ENCODE measurements at places on chromosomes 1 and 21. TPM values are rescaled to one million over a fixed set of nuclear protein-coding genes. Genes with fewer than 3 reads are reported as not detected.

Gene SPOCD1
- total RNA-seq, result 0.05 TPM

Gene THEMIS2
- total RNA-seq, result 13.7 TPM

DNA sequence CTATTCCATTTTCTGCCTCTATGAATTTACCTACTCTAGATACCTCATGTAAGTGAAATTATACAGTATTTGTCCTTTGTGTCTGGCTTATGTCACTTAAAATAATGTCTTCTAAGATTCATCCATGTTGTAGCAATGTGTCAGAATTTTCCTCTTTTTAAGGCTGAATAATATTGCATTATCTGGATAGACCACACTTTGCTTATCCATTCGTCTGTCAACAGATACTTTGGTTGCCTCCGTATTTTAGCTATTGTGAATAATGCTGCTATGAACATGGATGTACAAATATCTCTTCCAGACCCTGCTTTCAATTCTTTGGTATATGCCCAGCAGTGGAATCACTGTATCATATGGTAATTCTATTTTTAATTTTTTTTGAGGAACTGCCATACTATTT is 10.1 kb upstream of the CCSAP start:
- DNase-seq, result no peak

GRCh38 chr1:21149855-21150432 is 26.8 kb downstream of the EIF4G3 start:
- peak; percentile 42 for DNase-seq

- DNase-seq, result no peak
Observed at GRCh38 chr1:25829046-25829445, 9.3 kb downstream of the MTFR1L start.

DNA sequence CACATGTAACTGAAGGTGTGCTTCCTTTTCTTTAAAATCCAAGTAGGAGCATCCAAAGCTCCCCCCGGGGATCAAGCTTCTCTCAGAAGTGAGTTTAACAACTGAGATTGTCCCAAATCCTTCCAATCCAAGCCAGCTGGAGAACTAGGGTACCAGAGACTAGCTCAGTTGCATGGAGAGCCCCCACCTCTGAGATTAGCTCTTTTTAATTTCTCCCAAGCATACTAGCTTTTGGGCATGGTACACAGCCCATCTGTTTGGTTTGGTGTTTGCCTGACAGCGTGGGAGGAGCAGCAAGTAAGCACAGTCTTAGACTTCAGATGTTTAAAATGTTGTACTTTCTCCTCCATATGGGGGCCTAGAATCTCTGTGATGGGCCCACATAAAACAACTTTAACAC is 142.8 kb downstream of the ASTN1 start:
- DNase-seq, result no peak

DNA sequence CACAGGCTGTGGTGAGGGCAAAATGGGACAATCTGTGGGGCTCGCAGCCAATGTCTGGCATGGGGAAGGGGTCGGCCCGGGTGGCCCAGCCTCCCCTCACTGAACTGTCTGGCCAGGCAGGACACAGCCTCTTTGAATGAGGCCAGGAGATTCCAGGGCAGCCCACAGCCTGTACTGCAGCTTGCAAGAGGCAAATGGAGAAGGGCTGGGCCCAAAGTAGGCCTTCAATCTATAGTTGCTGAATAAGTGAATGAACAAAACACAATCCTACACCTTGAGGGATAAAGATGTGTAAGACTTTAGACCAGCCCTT is 23.2 kb downstream of the SLC27A3 start:
- no peak for DNase-seq

DNA sequence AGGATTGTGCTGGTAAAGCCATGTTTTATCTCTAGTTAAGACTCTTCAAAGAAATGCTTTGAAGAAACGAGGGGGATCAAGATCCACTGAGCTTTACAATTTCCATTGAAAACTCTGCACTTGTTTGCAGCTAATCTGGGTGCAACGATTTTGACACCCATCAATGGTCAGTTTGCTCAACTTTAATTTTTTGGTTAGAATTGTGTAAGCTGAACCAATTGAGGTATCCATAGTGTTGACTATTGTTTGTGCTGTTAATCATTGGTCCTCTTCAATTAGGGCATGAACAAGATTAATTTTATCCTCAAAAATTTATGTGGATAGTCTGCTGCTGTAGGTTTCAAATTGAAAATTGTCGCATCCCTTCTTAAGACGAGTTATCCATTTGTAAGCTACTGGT is 17.7 kb upstream of the PLXNA2 start:
- DNase-seq, result no peak

Gene PRDM16
- 1.4 TPM for total RNA-seq

GRCh38 chr1:43619996-43620920 is 29.7 kb upstream of the KDM4A start:
- DNase-seq, result no peak

- no peak for DNase-seq
Observed at GRCh38 chr1:118944133-118944532, 44.0 kb downstream of the TBX15 start.

- no peak for DNase-seq
Observed at GRCh38 chr21:27189870-27190269, 223.0 kb upstream of the ADAMTS5 start.

Gene TACSTD2
- total RNA-seq, result not detected

GRCh38 chr1:14549897-14550620 is 48.4 kb upstream of the KAZN start:
- no peak for DNase-seq

Gene FCN3
- total RNA-seq, result not detected

Gene MCOLN3
- 6.2 TPM for total RNA-seq

DNA sequence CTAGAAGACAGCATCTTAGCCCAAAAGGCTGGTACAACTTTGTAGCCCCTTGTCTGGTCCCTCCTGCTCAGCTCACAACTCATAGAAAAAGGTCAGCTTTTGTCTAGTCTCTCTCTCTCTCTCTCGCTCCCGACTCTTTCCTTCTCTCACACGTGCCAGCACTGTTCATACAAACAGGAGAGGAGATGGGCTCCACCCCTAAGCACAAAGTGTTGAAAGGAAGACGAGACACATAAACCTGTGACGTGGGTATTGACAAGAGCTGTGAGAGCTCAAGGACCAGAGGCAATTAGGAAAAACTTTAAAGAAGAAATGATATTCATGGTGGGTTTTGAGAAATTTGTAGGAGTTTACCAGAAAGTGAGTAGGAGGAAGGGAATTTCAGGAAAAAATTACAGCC is 23.6 kb upstream of the KCNC4 start:
- DNase-seq, result no peak

Gene TP73
- total RNA-seq, result 14.9 TPM

DNA sequence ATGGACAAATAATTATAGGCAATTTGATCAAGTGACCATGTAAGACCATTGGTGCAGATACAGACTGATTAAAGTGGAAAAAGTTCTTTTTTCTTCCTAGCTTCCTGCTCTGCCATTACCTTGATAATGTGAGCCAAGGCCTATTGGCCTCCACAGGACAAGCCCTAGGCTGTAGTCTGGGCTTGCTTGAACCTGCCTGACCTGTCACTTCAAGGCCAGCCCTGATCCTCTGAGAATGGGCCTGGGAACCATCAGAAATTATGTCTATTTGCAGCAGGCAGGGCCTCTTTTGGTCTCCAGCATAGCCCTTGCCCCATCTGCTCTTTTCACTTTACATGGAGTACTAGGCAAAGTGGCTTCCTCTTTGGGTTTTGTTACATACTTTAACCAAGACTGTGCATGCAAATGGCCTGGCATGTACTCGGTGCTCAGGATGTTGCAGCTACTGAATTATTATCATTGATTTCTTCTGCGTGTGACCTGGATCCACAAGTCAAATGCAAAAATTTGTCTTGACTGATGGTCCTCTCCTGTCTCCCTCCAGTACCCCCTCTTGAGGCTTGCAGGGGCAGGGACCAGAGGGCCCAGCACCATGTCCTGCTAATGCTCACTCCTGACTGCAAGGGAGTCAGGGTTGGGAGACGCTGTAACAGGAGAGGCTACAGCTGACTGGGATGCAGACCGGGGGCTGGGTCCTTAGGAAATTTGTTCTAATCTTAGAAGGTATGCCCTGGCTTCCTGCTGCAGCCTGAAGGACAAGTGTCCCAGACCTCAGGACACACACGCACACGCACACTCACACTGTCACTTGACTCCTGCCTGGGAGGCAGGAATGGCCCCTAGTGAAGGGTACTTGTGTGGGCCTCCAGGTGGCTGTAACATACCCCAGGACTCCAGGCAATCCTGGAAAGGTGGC is 39.4 kb downstream of the RCSD1 start:
- DNase-seq, result no peak

- DNase-seq, result no peak
Observed at GRCh38 chr21:34039678-34040382, 33.5 kb upstream of the MRPS6 start.

- DNase-seq, result no peak
Observed at GRCh38 chr1:67802565-67802964, 30.7 kb downstream of the GNG12 start.

All from SJCRH30 (cell line).